Effector CD8-positive, alpha-beta T cell (primary cell): ENCODE measurements at places on chromosomes 7 and 10.
A peak's percentile ranks its signal among the peaks of the same experiment; 100 is the strongest.

DNA sequence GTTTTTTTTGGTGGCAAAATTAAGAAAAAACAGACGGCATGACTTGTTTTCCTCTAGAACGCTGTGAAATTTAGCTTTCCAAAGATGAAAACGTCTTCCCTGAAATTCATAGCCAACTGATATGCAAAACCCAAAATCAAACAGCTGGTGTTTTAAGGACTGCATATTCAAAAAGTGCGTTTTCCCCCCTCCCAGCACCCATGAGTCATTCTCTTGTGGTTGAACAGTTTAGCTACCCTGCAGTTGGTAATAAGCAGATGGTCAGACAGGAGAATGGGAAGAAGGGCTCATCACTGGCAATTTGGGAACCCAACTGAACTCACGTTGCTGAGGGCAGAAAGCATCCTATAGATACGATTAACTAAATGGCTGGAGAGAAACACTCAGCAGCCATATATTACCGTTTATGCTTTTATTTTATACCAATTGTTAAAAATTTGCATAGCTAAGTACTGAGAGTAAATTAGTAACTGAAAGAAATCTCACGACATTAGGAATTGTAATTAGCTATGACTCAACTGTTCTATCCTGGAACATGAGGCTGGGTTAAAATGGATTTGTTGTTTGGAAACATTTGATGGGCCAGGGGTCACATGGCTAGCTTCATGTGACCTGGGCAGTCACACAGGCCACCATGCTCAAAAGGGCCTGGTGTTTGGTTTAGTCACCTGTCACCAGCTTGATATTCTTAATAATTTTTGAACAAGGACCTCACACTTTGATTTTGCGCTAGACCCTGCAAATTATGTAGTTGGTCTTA lies 343.1 kb downstream of the PHTF2 start:
- DNase-seq = no peak

GRCh38 chr10:68826764-68827591 lies at the start of gene STOX1:
Gene STOX1, plus strand, starts transcription at chr10:68827531. Its CDS starts 93 bp downstream, at chr10:68827624.
- DNase-seq = peak; percentile 21

DNA sequence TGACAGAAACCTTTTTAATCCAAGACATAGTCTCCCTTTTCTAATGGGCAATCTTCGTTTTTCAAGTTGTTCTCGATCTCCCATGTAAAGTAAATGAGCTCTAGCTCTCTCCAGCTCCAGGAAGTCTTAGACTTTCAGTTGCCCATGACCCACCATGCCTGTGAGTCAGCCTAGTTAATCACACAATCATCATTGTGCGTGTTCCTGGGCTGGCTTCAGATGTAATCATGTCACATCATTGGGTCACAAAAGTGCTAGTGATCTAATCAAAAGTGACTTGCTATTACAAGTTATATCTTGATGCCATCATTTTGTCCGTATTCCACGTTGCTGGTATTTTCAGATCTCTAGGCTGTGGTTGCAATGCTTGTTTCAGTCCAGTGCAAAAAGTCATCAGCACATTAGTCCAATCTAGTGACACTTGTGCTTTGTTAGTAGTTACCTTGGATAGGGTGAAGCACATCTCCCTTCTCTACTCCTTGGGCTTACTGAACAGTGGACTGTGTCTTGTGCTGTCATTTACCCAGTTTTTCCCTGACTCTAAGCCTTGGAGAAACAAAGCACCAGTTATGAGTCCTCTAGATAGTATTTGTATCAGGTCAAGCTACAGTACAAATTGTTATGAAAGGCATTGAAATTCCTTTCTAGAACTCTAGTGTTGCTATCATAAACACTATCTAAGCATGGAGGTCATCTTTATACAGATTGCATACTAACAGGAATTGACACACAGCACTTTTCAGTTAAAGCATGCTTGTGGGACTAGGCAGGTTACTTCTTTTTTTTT lies 316.6 kb downstream of the GFRA1 start:
- no peak for DNase-seq

GRCh38 chr7:136998495-136998894 lies 130.0 kb downstream of the CHRM2 start:
- no peak for DNase-seq

DNA sequence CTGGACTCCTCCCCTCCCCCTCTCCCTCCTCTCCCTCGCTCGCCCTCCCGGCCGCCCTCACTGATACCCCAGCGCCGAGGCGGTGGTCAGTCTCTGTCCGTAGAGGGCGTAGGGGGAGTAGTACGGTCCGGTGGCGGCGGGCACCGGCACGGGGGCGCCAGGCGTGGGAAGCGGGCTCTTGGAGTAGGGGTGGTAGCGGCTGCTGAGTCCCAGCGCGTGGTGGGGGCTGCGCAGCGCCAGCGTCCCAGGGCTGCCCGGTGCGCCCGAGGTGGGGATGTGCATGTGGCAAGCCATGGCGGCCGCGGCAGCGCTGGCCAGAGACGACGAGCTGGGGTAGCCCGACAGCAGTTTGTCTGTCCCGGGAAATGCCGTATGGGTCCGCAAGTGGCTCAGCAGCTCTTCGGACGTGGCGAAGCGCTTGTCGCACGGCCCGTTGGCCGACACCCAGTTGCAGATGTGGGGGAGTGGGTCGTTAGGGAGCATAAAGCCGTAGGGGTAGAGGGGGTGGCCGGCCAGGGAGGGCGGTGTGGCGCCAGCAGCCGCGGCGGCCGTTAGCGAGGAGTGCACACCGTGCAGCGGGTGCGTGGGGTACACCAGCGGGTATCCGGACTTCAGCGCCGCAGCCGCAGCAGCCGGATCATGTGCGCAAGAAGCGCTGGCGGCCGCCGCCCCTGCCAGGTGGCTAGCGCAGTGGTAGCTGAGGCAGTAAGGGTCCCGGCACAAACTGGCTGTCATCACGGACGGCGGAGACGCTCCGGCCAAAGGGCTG lies 2.7 kb downstream of the ZNF503 start:
- no peak for DNase-seq

DNA sequence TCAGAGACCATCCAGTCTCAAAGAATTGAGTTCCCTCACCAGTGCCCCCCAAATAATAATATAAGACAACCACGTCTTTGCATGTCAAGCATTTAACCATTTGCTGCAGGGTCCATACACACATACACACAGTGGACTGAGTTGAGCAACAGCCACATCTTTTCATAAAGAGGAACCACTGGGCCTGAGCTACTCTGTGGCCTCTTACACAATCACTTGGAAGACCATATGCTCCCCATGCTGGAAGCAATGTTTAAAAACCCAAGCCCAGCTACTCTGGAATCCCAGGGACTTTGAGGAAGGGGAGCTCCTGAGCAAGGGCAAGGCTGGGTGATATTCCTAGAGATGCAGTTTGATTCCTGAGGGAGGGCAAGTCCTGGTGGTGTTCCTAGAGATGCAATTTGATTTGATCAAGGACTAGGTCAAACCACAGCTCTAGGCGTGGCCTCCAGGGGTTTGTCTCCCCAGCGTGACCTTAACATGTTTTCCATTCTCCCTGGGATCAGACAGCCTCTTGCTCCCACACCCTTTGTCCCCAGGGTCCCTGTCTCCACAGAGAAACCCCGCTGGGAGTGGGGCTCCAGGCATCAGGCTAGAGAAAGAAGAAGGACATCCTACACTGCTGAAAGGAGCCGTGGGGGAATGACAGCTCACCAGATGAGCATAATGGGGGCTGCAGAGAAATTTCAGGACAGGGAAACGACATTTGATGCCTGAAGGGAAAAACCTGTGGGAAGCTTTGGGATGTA lies 376.2 kb upstream of the MGMT start:
- DNase-seq = no peak

DNA sequence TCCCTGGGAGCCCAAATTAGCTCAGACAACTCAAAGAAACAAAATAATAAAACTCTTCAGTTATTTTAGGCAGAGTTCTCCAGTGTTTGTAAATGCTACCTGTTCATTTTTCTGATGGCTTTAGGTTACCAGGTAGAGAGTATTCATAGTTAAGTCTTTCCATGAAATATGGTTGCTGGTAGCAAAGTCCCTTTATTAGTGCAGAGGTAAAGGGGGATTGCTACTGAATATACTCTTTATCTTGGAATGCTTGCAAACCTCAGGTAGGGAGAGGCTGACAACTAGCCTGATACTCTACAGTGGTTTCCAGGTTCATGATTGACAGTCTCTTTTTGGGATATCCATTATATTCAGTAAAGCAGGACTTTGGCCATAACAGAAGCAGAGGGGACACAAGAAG lies 6.5 kb downstream of the TAX1BP1 start:
- no peak for DNase-seq

GRCh38 chr7:28840592-28840995 lies 117.5 kb downstream of the TRIL start:
- no peak for DNase-seq

DNA sequence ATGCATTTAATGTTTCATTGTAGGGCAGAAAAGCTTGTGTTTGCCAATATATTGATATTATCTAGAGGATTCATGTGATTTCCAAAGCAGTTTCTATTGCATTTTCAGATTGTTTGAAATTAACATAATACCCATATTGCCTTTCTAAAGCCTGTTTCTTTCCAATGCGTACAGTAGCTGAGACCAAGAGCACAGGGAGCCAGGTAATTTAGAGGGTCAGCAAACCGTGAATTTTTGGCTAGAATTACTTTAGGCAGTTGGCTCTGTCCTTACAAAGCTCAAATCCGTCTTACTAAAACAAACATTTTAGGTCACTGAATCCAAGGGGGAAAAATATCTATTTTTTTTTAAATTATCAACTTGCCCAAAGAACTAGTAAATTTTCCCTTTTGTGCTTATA lies 604.9 kb upstream of the ADARB2 start:
- no peak for DNase-seq

DNA sequence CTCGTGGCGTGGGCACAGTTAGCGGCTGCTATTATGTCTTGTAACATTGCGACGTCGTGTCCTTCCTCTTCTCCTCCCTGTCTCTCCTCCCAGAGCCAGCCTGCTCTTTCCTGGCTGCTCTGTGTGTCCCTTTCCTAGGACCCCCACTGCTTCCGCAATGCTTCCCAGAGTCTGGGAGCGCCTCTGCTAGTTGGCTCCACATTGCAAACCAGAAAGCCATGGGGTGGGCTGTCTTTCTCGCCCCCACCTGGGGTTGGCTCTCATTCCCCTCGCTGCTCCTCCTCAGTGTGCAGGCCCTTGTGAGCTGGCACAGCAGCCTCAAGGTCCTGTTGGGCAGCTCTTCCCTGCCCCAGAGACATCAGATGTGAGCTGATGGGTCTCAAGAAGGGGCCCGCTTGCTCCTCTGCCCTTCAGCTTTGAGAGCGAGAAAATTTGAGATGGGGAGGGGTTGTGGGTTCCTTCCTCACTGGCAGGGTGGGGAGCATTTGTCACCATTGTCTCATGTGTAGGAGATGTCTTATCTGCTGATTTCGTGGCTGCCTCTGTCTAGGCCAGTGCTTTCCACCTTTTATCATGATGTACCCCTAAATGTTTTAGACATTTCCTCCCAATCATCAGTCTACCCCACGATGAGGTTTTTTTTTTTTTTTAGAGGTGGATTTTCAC lies 3.3 kb downstream of the ADAMTS14 start:
- no peak for DNase-seq

GRCh38 chr7:47443049-47443448 lies 138.9 kb downstream of the TNS3 start:
- no peak for DNase-seq

GRCh38 chr10:71323407-71323806 lies 4.3 kb downstream of the SLC29A3 start:
- DNase-seq = no peak

- no peak for DNase-seq
These were observed 929 bp downstream of the GBF1 start for GRCh38 chr10:102246261-102246660.
